ENCODE measurements at places on chromosomes 16 and 17.

DNA sequence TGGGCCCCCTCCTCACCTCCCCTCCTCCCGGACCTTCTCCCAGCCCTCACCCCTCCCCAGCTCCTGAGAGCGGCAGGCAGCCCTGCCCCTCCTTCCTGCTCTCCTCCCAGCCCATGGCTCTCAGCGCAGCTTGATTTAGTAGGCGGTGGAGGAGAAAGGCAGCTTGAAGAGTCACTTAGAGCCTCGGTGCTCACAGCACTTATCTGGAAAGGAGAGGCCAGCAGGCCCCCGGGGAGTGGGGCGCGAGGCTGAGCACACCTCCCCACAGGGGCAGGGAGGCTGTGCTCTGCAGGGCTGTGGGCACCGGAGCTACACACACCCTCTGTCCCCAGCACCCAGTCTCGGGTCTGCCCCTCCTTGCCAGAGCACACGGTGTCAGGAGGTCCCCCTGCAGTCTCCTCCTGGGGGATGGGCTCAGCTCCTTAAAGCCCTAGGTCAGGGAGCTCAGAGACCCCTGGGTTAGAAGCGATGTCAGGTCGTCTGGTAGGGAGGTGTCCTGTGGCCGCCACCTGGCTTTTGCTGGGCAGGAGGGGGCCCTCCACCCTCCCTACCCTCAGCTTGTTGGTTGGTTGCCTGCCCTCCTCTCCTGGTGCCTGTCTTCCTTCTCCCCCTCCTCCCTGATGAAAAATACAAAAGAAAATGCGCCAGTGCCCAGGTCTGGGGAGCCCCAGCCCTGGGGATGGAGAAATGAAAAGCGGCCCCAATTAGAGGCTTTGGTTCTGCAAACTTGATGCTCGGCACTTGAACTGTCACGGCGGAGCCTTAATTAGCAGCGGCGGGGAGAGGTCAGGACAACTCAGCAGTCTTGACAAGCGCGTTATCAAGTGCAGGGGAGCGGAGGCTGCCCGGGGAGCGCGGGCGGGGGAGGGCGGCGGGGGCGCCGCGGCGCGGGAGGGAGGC lies 151.1 kb upstream of the GSE1 start:
- no peak for DNase-seq

GRCh38 chr16:2795395-2796143 lies 2.7 kb upstream of the PRSS41 start:
- no peak for DNase-seq

DNA sequence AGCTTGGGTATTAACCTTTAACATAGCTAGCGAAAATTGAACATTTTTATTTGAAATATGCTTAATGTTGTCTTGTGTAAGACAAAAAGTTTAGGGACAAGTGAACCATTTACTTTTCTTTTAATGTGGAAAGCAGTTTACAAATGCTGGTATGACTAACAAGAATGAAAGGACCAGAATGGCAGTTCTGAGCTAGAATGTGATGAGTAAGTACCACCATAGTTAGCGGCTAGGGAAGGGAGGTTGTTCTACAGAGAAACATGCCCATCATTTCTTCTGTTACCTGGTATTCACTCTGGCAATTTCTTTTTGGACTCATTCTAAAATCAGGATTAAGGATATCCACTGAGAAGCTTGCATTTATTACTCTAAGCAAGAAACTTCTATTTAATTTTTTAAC lies 121.1 kb downstream of the WWOX start:
- DNase-seq, result no peak

DNA sequence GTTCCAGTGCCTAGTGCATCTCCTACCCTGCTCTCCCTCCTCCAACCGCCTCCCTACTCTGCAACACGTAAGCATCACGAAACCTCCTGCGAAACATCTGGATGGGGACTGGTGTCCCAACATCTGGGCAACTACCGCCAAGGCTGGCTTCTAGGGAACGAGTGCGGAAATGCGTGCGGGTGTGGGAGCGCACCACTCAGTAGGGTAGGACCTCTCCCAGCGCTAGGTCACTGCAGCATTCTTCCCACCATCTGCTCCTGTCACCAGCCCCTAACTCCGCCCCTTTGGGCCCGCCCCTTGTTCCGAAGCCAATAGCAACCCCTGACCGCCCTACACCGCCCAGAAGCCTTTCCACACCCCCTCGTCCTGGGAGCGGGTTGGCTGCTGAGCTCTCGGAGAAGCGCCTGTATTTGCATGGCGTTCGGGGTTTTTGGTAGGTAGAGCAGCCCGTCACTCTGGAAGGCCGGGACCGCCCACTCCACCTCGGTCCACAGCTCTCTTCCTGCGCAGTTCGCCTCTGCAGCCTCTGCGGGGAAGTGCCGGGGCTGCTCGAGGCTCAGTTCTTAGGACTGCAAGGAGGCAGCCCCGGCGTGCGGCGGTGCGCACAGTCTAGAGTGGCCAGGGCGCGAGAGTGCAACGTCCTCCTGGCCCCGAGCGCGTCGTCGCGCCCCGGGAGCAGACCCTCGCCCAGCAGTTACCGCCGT lies at the start of gene HS3ST3B1:
TSS of gene HS3ST3B1 (plus strand) at position 507 of the 704 bp plus-strand sequence. CDS start 438 bp downstream, outside the sequence.
- DNase-seq, result no peak

- DNase-seq, result no peak
These were observed 13.3 kb upstream of the WNT3 start for GRCh38 chr17:46831573-46832330.

DNA sequence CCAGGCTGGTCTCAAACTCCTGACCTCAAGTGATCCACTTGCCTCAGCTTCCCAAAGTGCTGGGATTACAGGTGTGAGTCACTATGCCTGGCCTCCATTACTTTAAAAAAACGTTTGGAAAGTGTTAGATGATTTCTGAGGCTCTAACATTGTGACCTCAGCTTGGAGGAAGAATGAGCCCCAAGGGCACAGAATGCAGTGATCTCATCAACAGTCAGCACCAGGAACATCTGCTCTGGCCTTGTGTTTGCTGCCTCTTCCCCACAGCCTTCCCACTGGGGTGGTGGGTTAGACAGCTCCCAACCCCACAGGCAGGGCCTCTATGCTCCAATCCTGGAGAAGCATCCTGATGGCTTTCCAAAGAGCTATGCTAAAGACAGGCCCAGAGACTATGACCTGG lies 37.7 kb upstream of the SREBF1 start:
- DNase-seq, result no peak

DNA sequence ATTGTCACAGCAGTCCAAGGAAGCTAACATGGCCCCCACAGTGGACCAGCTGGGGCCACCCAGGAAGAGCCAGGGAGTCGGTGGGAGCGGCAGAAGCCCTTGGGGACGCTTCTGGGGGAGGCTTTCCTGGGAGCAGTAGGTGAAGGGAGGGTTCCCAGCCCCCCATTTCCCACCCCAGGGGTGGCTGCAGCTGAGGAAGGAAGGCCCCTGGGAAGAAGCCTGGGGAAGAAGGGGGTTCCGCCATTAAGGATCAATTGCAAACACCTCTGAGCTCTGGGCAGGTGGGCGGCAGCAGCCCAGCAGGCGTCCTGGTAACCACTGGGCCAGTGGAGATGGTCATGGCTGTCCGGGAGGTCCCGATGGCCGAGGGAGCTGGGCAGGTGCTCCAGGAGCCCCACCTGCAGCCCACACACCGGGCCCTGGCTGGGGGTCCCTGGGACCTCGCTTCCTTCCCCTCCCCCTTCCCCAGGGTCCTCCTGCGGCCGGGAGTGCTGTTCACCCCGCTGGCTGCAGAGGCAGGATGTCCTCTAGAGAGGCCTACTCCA lies 592 bp upstream of the PERCC1 start:
- no peak for DNase-seq

DNA sequence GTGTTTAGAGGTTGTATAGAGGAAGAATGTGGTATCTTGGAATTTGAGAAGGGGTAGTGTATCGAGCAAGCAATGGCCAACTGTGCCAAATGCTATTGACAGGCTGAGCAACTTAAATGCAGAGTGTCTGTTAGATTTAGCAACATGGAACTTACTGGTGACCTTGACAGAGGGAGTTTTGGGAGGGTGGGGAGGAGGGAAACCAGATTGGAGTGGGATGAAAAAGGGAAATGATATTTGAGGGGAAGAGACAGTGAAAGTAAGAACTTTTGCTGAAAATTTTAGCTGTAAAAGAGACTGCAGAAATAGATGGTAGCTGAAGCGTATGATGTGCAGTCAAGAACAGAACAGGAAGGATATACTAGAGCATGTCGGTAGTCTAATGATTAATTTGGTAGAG lies 1.1 kb downstream of the LRRC36 start:
- no peak for DNase-seq

GRCh38 chr17:15896834-15897233 lies 48.1 kb upstream of the ADORA2B start:
- DNase-seq, result no peak

DNA sequence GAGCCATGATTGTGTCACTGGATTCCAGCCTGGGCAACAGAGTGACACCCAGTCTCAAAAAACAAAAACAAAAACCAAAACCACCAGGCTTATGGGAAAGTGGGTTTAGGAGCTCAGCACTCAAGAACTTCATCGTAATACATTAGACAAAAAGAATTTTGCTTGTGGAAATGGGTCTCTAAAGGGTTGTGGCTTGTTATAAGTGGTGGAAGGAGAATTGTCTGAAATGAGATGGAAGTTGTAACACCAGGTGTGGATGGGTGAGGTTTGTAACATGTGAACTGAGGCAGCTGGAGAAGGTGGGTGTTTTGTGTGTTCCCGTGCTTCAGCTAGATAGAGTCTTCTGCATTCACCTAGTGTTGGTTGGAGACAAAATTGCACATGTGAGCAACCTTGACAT lies 35.8 kb downstream of the CDH1 start:
- no peak for DNase-seq

- DNase-seq, result peak; percentile 35
These were observed 72.8 kb downstream of the SOCS1 start for GRCh38 chr16:11183035-11183812.

DNA sequence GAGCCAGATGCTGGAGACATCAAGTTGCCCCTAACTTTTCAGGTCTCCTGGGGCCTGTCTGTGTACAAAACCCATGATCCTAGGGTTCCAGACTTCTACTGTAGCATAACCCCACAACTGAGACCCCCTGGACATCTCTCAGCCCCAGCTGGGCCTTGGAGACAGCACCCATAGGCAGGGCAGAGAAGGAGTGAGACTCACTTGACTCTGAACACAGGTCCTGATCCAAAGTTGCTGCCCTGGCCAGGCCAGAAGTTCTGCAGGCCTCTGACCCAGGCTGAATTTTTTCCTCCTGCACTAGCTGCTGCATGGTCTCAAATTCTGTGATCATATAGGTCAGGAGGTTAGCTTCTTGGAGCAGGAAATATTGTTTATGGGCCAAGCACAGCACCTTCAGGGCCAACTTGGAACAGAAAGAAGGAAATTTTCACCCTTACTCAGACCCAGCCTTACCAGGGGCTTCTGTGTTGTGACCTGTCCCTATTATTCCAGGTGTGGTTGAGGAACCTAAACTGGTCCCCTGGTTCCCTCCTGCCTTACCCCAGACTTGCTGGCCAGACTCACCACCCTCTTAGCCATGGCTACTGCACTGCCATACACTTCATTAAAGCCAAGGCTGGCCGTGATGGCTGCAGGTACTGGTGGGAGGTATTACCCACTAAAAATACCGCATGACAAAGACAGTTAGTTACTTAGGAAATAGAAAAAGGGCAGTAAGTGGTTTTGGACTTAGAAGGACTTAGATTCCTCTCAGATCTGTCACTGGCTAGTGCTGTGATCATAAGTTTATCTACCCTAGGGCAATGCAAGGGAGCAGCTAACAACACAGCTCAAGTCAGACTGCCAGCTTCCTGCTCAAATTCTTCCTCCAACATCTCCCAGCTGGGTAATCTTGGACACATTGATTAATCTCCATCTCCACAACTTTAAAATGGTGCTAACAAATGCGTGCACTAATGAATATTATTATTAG lies 2180.1 kb downstream of the TP53TG3F start:
- no peak for DNase-seq

GRCh38 chr16:65388592-65388991 lies 266.7 kb upstream of the CDH11 start:
- DNase-seq, result no peak

GRCh38 chr17:55053855-55054254 lies 85.3 kb downstream of the STXBP4 start:
- DNase-seq, result peak; percentile 16

DNA sequence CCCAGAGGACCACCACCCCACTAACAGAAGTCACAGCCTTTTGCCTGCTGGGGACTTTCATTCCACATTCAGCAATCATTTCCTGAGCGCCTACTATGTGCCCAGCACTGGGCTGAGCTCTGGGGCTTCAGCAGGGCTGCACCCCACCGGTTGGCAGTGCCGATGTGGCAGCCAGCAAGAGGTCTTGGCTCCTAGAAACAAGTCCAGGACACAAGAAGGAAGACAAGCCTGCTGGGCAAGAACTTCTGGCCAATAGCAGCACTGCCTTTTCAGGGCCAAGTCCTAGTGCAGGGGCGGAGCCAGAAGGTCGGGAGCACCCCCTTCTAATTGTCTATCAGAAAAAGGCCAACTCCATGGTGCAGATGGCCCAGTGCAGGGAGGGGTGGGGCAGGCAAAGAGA lies 13.0 kb upstream of the HOXB9 start:
- no peak for DNase-seq

GRCh38 chr16:62021161-62021581 lies 15.1 kb downstream of the CDH8 start:
- DNase-seq, result no peak

DNA sequence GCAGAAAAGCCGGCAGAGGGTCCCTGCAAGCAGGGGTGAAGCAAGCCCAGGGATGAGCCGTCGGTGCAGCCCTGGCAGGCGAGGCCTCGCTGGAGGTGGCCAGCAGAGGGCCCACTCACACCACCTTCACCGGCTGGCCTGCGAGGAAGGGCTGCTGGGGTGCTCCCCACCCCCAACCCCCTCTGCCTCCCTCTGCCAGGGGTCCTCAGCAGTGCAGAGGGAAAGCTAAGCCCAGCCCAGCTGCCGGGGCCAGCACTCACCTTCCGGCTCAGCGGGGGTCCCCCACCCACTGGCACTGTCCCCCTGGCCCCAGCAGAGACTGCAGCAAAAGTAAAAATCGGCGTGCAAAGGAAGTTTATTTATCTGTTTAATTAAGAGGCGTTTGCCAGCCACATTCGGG lies 113.4 kb downstream of the ENGASE start:
- peak; percentile 43 for DNase-seq

GRCh38 chr16:90008708-90009145 lies 10.5 kb downstream of the DBNDD1 start:
- peak; percentile 83 for DNase-seq

GRCh38 chr17:82217120-82217529 lies 4.5 kb upstream of the CCDC57 start:
- no peak for DNase-seq

GRCh38 chr16:86044881-86045590 lies 146.1 kb downstream of the IRF8 start:
- no peak for DNase-seq

- no peak for DNase-seq
These were observed 175.6 kb upstream of the IRX3 start for GRCh38 chr16:54462151-54462651.
